Stimulated activated CD8-positive, alpha-beta memory T cell treated with anti-CD3 and anti-CD28 coated beads, Interleukin-4, amount 100 ng/mL, for 48 hours (primary cell): ENCODE measurements at places on chromosomes 13 and 19.

- no peak for DNase-seq
Measured at GRCh38 chr13:30863796-30864195, 42.3 kb upstream of the MEDAG start.

DNA sequence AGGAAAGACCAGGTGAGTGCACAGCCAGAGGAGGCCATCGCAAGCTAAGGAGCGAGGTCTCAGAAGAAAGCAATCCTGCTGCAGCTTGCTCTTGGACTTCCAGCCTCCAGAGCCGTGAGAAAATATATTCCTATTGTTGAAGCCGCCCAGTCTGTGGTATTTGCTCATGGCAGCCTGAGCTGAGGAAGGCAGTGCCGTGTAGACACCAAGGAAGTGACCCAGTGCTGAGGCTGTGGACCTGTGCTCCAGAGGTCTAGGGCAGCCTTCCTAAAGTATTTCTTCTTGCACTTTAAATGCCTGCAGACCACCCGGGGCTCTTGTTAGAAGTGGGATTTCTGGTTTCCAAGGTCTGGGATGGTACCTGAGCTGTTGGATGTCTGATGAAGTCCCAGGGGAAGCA is 158.5 kb upstream of the KL start:
- no peak for DNase-seq

GRCh38 chr19:50647879-50648615 is 1.2 kb upstream of the C19orf81 start:
- no peak for DNase-seq

DNA sequence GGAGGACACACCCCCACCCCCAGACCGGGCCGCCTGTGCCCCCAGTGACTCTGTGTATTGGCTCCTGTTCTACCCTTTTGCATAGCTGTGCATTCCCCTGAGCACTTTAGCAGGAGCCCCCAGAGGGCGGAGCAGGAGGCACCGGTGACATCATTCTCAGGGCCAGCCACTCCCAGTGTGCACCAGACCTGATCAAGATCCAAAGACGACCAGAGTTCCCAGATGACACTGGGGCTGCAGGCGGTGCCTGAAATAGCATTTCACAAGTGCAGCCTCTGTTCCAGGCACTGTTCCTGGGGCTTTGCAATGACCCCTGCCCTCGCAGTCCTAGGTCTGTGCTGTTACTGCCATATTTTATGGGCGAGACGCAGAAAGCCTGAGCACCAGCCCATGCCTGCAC is 14.5 kb upstream of the PTPRS start:
- no peak for DNase-seq
